ENCODE measurements at places on chromosomes 12 and 14.

DNA sequence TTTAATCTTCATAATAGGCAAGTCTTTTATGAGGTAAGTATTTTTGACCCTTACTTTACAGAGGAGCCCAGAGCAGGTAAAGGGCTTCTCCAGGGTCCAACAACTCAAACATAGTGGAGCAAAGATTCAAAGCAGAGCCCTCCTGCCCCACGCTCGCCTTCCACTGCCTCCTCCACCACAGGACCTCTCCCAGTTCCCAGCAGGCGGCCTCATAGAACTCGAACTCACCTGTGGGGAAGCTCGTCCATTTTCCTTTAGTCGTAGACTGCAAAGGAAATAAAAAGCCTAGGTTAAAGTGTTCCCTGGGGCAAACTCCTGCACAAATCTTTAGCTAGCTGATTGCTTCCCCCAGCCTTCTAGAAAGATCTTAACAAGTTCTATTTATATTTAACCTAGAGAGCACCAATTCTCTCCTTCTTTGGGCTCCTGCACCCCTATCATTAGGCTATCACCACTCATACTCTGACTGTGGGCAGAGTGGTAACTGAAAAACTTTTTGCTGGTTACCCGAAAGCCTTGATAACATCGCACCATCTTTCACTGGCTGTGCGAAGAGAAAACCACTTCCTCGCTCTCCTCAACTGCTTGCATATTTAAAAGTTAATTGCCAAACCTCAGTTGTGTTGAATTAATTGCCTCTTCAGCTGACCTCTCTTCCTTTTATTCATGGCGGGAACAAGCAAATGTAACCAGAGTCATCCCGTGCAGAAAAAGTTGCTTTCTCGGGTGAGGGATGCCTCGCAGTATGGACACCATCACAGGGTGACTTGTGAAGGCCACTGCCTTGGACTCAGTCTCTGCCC, 299.6 kb downstream of the DPF3 start:
- DNase-seq = no peak

DNA sequence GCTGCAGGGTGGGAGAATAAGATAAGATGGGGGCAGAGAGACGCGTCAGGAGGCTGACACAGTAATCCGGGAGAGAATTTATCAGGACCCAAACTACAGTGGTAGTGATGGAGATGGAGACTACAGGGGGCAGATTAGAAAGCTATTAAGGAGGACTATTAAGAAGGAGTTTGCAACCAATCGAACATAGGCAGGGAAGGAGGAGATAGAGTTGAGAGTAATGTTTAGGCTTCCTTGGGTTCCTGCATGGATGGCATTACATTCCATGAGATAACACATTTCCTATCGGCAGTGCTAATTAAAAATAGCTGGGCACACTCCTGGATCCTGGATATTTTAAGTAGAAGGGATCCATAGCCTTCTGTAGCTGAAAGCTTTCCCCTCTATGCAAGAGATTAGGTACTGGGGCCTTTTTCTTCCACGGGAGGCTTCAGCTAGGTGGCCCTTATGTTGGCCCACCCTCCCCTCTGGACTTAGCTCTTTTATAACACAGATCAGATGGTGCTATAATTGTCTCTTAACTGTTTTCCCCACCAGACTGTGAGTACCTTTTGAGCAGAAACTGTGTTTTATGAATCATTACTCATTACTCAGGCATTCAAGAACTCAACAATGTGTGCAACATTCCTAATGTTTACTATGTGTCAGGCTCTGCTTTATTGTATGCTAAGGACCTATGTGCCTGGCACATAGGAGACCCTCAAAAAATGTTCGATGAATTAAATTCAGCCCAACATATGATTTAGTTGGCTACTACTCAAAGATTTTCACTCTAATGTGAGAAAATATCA, 113.0 kb downstream of the RMST start:
- no peak for DNase-seq

DNA sequence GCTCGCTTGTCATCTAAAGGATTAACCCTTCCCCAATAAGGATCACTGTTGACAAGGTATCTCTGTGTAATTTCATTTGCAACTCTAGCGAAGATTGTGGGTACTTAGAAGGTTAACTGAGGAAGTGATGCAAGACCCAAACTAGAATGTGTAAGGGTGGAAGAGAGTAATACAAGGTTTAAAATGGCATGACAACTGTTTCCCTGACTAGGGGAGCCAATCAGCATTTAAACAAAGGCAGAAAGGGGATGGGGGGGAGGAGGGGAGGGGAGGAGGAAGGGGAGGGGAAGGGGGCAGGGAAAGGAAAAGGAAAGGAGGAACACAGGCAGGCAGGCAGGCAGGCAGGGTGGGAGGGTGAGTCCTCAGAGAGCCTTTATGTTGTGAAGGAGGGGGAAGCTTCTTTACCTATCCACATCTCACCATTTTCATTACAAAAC, 31.1 kb downstream of the NRDE2 start:
- no peak for DNase-seq

GRCh38 chr12:124923905-124924734, 9.7 kb upstream of the UBC start:
- DNase-seq = no peak

DNA sequence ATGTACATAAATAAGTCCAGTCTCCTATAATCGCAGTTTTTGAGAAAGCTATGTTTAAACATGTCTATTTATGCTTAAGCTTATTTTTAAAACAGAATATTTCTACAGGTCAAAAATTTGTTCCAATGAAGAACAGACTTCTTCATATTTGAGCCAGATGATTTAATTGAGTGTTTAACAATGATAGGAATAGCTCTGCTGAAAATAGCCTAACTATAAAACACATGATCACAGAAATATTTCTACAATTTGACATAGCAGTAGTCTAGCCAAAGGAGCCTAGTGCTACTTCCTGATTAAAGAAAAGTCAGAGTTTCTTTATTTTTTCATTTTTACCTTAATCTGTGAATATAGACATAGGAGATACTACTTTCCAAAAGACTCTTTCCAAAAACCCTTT, 29.4 kb downstream of the DCP1B start:
- DNase-seq = no peak

DNA sequence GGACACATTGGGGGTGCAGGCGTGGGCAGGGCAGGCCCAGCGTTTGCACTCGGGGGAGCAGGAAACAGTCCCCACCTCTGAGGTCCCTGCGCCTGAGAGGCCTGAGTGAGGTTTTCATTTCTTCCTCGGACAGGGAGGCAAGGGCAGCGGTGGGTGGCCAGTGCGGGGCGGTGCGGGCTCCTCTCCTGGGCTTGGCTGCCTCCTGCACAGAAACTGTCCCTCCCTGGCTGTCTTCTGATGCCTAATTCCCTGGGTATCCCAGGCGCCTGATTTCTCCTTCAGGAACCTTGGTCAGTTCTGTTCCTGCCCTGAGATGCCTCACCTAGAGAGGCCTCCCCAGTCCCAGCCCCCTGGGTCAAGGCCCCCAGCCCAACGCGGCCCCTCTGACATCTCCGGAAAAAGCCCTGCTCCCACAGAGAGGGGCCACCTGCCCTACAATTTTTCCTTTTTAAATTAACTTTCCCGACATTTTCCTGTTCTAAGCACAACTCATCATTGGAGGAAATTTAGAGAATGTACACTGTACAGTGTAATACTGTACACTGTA, 260.3 kb downstream of the ADGRD1 start:
- DNase-seq = no peak

GRCh38 chr12:14058717-14059116, 77.3 kb upstream of the GRIN2B start:
- no peak for DNase-seq

- no peak for DNase-seq
Observed at GRCh38 chr12:57552306-57552651, 2.4 kb downstream of the KIF5A start.

GRCh38 chr14:56027916-56028712, 90.1 kb upstream of the PELI2 start:
- DNase-seq = no peak

DNA sequence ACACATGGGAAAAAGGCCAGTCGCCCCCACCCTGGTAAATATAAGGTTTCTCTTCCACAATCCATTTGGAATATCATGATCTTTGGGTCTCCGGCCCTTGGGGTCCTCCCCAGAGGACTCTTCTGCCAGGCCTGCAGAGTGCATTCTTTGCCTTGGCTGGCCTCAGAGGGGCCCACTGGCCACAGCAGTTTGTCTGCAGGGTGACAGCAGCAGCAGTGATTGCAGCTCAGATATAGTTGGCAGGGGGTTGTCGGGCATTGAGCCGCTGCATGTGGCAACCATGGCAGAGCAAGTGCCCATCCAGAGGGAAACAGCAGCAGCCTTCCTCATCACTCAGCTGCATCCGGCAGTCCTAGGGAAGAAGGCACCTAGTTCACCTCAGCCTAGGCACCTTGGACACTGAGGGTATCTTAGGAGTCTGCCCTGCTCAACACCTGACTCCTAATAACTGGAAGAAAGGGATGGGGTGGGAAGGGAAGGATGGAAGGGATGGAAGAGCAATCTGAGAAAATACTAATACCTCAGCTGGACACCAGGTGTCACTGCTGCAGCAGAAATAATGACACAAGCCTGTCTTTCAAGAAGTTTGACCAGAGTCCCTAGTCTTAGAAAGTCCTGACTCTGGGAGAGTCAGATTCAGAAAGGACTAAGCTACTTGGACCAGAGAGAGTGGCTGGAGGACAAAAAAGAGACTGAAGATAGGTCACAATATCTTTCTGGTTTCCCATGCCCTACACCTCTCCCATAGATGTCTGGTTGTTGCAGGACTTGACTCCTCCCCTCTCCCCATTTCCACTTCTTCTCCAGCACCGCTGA, 8.9 kb downstream of the AJUBA start:
- DNase-seq = peak; percentile 18

DNA sequence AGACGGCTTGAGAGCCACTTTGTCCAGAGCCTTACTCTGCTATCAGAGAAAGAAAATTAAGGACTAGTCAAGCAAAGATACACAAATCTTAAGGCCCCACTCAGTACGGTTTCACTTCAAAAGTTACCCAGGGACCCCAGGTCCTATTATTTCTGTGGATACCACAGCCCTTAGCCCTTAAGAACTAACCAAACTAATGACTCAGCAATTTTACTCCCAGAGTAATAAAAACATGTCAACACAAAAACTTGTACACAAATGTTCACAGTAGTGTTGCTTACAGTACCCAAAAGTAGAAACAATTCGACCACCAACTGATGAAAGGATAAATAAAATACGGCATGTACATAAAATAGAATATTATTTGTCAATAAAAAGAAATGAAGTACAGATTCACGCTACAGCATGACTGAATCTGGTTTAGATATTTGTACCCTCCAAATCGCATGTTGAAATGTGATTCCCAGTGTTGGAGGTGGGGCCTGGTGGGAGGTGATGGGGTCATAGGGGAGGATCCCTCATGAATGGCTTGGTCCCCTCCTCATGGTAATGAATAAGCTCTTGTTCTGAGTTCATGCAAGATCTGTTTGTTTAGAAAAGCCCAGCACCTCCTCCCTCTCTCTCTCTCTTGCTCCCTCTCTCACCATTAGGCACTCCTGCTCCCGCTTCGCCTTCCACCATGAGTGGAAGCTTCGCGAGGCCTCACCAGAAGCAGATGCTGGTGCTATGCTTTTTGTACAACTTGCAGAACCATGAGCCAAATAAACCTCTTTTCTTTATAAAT, 30.5 kb downstream of the AREL1 start:
- DNase-seq = no peak

- no peak for DNase-seq
Observed at GRCh38 chr12:122238861-122239260, 13.0 kb upstream of the DIABLO start.
